Fibroblast of villous mesenchyme (primary cell): ENCODE measurements at places on chromosomes 4 and X.
A peak's percentile ranks its signal among the peaks of the same experiment; 100 is the strongest.

- DNase-seq, result no peak
Observed at GRCh38 chr4:3784454-3785291, 18.5 kb downstream of the ADRA2C start.

DNA sequence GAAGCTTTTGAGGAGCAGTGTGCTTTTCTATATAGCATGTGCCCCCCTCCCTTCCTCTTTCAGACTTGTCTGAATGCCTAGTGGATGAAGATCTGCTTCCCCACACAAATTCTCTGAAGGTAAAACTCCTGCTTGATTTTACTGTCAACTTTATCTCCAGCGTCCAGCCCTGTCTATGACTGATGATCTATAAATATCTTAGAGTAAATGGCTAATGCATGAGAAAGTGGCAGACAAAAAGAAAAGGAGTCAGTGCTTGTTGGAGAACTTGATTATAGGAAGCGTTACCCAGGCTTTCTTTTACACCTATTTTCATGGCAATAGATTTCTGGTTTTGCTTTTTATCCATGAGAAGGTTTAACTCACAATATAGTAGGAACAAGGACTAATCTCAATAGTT, 168.3 kb upstream of the HS3ST1 start:
- no peak for DNase-seq

- no peak for DNase-seq
Observed at GRCh38 chr4:33080275-33080674, 2360.1 kb downstream of the PCDH7 start.

DNA sequence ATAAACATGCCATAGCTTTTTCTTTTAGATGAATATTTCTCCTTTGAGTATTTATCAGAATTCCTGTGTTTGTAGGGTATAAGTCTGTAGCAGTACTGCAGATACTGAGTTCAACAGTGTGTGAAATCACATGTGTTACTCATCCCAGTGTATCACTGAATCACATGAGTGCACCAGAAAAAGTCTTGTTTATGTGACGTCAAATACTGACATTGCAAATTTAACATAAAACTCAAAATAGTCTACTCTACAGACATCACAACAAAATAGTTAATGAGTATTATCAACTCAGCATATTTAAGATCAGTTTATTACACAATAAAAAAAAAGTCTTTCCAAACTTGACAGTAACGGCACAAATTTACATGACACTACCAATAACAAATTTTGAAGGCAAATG, 221.3 kb downstream of the DCTD start:
- DNase-seq, result peak; percentile 13

- no peak for DNase-seq
Observed at GRCh38 chrX:38293741-38294140, 33.6 kb downstream of the RPGR start.

DNA sequence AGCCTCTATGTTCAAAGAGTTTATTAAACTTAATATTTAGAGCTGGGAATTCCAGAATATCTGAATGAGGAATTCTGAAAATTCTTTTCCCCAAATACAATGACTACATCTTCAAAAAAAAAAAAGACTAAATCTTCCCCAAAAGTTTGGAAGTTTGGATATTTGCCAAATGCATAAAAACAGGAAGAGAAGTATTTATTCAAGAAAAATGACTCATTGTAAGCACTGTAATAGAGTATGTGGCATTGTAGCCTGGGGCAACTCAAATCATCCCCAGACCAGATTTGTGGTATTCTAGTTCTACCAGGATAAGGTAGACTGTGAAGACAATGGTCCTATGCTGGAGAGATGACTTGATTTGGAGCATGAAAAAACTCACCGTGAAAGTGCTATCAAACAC, 78.5 kb upstream of the PDHA2 start:
- DNase-seq, result peak; percentile 25

GRCh38 chr4:8198906-8199593, at the start of gene SH3TC1:
SH3TC1 (plus strand) TSS chr4:8199290; CDS start chr4:8205195, 5,905 bp downstream.
- DNase-seq, result peak; percentile 93

DNA sequence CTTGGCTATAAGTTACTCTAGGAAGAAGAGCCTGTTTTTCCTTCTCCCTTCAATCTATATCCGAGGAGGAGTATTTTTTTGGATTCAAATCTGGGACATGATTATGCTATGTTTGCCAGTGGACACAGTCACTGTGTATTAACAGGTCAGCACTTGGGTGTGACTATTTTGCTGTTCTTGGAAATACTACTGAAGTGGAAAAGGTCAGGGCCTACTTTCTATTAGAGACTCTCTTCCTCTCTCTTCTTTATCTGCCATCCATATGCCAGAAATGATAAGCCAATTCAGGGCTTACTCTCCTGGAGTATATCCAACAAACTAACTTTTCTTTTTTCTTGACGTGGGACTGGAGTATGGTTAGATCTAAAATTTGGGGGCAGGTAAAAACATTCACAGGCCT, 40.5 kb downstream of the MID1IP1 start:
- no peak for DNase-seq

GRCh38 chr4:81790477-81790876, 318.8 kb upstream of the RASGEF1B start:
- no peak for DNase-seq

DNA sequence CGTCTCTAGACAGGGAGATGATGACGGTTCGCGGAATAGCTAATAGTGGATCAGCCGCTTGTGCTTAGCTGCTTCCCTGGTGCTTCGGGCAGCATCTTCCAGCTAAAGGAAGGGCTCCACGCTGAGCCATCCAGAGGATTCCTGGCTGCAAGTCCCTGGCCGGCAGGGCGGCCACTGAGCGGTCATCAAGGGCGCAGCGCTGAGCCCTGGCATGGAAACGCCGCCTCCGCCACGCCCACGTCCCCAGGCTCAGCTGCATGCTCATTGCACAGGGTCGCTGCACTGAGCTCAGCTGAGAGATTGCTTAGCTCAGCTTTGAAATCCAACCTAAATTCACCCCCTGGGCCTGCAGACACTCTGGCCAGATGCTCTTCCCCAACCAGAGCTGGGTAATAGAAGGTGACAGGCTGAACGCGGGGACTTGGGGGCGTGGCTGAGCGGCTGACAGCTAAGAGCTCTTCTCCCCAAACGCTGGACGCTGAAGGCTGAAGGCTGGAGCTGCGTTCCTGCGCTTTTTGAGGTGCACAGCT, 118.2 kb upstream of the KIT start:
- peak; percentile 30 for DNase-seq

DNA sequence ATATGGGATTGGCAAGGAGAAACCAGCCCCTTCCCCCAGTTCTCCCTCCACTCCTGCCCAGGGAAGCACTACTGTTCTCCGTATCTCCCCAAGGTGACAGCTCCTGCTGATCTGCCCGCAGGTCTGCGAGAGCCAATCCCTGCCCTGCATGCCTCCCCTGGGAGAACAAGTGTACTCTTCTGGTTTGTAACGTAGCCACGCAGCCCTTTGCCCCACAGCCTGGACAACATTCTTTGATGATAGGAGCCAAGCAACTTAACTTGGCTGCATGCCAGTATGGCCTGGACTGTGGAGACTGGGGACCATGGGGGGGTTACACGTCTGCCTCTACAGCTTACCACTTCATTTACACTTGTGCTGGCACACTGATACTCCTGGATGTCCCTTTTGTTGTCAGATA, 2.0 kb downstream of the STBD1 start:
- no peak for DNase-seq

DNA sequence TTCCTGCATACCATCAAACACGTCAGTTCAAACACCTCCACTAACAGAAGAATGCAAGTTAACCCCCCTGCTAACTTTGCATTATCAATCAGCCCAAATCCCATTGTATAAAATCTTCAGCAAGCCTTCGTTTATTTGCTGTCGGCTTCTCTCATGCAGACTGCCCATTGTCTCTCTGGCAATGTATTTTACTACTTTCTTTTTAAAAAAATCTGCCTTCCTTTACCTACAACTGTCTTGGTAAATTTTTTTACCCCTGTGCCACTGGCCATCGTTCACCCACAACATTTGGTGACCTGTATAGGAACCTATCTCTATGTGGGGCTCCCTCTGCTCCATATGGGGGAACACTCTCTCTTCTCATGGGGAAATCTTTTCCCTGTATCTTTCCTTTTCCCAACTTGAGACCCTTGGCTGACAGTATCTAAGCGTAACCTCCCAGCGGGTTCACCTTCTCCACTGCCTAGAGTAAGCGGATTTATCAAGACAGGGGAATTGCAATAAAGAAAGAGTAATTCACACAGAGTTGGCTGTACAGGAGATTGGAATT, 244.6 kb downstream of the CPXCR1 start:
- no peak for DNase-seq

DNA sequence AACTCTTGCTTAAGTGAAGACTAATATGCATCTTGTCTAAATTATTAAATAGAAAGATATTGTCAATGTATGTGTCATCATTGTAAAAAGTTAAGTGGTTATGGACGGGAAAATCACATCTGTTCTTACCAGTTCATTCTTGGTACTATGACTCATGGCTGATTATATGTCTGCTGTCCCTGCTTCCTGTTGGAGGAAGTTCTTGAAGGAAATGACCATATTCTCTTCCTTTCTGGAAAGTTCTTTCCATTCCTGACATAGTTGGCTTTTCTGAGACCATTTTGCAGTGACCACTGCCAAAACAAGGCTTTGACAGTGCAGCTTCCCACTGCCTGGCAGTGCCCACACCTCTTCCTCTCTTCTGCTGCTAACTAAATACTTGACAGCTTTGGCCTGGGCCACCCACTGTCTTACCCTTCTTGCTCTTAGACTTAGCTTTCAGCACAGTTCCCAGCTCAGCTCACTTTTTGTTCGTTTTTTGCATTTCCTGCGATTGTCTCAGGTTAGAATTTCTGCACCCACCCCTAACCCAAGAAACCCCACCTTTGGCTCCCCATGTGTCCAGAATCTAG, 13.2 kb upstream of the CLDN24 start:
- peak; percentile 88 for DNase-seq

- no peak for DNase-seq
Observed at GRCh38 chr4:183936574-183937345, 31.7 kb downstream of the STOX2 start.

GRCh38 chr4:5955201-5955821, 62.4 kb upstream of the CRMP1 start:
- DNase-seq, result no peak

DNA sequence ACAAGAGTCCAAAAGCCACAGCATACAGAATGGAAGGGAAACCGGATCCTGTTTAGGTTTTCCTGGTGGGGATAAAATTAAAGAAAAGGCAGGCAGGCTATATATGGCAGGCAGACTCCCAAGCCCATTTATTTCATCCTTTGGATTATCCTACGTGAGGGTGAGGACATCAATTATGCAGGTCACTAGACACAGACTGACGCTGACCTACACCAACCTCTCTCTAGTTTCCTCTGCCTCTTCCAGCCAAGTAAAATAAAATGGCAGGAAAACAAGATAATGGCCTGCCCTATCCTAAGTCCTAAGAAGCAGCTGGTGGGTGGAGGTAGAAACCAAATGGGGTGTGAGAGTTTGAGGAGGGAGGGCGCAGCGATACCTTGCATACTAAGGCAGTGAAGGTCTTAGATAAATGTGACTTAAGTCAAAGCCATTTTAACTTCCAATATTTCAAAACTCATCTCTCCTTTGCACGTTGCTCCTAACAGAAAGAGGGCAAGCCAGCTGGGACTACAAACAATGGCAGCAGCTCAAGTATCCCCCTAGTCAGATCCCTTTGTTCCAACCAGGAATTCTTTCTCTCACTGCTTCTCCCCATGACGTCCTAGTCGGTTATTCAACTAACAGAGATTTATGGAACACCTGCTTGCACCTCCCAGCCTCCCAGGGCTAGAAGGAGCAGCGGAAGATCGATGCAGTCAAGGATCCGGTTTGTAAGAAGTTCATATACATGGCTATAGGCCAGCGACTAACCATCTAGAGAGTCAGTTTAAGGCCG, 72.8 kb downstream of the IRF2 start:
- no peak for DNase-seq

DNA sequence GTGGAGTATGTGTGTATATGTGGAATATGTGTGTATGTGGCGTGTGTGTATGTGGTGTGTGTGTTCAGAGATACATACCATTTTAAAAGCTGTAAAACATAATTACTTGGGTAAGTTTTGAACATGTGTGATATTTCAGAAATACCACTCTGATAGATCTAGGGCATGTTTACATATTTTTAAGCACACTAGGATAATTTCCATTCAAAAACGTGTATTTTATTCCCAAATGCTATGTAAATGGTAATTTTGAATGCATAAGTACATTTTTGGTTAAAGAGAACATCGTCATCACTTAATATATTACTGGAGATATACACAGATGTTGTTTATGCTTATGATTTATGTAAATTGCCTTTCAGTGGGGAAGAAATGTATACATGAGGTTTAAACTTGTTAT, 34.7 kb upstream of the SHISA3 start:
- DNase-seq, result no peak

DNA sequence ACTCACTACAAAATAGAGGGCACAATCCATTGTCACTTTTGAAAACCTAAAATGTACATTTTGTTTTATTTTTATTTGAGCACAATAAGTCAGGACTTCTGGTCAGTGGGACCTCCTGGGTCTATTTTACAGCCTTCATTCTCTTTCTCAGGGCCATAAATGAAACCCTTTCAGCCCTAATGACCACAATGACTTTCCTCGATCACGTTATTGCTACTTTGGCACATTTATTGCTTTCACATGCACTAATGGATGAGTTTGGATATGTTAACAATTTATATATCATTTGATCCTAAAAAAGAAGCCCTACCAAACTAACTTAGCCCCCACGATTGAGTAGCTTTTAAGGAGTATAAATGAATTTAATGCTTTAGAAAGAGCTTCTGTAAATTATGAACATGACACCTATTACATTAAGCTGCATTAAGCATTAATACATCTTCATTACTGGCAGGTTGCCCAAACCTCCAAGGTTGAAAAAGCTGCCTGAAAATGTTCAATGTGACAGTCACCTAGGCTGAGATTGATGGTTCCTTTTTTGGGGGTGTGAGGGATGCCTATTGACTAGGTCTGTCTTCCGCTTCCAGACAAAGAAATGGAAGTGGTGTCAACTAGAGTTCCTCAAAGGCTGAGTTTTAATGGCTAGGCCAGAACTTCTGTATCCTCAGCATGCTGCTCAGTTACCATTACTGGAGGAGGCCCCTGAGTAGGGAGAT, 296.4 kb downstream of the GPAT3 start:
- no peak for DNase-seq

- DNase-seq, result peak; percentile 53
Observed at GRCh38 chr4:118942465-118942864, 53.8 kb downstream of the SYNPO2 start.

- no peak for DNase-seq
Observed at GRCh38 chr4:85703096-85703495, 228.1 kb downstream of the ARHGAP24 start.
